ENCODE measurements at places on chromosomes 5 and 9.
A peak's percentile ranks its signal among the peaks of the same experiment; 100 is the strongest.

- DNase-seq: no peak
These were observed 5.9 kb downstream of the FCN2 start for GRCh38 chr9:134886413-134886913.

- DNase-seq: no peak
These were observed 4.5 kb downstream of the LMX1B start for GRCh38 chr9:126618190-126618584.

DNA sequence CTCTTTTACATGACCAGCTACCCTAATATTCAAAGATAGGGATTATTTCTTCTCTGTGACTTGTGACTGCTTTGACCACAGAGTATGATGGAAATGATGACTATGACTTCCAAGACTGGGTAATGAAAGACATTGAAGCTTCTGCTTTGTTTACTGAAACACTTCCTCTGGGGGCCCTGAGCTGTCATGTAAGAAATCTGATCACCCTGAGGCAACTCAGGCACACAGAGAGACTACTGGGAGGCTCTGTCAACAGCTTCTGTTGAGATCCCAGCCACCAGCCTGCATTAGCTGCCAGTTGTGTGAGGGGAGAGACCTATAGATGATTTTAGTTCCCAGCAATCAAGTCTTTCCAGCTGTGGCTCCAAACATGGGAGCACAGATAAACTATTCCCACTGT is 76.5 kb downstream of the KCTD16 start:
- no peak for DNase-seq

DNA sequence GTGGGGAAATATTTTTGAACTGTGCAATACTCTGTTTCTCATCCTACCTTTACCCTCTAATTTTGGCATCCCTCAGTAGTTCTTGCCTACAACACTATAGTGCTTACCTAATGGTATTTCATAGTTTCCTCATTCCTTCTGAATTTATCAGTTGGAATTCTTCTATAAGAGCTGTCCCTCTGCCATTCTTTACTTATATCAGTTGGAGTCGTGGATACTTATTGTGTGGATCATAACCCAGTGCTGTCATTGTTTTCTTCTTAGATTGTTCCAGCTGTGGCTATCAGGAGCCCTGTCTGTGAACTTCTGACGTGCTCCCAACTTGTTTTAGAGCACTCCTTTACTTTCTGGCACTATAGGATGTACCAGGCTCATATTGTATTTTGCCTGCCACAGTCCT is 146.1 kb upstream of the OTULINL start:
- no peak for DNase-seq

- no peak for DNase-seq
These were observed 2.4 kb downstream of the LCN12 start for GRCh38 chr9:136954270-136955083.

DNA sequence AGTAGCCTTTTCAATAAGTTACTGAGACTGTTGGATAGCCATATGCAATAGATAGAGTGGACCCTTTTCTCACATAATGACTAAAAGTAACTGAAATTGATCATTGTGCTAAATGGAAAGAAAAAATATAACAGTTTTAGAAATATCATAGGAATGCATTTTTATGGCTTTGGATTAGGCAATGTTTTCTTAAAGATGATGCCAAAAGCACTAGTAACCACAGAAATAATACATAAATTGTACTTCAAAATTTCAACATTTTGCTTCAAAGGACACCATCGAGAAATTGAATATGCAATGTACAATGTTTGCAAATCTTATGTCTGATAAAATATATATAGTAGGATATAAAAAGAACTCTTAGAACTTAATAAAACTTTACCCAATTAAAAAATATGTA is 1267.5 kb upstream of the CDH9 start:
- DNase-seq: no peak

GRCh38 chr5:115522832-115523403 is 21.7 kb downstream of the FEM1C start:
- DNase-seq: no peak

DNA sequence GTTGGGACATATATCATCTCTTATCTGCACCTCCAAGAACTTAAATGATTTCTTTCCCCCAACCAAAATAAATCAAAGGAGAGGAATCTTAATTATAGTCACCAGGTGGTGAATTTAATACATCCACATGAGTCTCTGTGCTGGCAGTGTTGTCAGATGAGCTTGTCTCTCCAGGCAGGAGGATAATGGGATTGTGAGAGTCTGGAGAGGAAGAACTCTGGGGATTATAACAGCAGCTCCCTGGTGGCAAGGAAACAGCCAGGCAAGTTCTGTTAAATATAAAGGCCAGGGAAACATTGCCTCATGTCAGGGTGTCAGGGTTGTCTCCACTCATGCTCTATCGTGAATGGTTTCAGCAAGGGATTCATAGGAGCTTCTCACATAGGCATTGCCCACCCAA is 80.8 kb downstream of the TLR4 start:
- DNase-seq: no peak

- no peak for DNase-seq
These were observed 54.1 kb upstream of the CEMIP2 start for GRCh38 chr9:71822456-71822855.

DNA sequence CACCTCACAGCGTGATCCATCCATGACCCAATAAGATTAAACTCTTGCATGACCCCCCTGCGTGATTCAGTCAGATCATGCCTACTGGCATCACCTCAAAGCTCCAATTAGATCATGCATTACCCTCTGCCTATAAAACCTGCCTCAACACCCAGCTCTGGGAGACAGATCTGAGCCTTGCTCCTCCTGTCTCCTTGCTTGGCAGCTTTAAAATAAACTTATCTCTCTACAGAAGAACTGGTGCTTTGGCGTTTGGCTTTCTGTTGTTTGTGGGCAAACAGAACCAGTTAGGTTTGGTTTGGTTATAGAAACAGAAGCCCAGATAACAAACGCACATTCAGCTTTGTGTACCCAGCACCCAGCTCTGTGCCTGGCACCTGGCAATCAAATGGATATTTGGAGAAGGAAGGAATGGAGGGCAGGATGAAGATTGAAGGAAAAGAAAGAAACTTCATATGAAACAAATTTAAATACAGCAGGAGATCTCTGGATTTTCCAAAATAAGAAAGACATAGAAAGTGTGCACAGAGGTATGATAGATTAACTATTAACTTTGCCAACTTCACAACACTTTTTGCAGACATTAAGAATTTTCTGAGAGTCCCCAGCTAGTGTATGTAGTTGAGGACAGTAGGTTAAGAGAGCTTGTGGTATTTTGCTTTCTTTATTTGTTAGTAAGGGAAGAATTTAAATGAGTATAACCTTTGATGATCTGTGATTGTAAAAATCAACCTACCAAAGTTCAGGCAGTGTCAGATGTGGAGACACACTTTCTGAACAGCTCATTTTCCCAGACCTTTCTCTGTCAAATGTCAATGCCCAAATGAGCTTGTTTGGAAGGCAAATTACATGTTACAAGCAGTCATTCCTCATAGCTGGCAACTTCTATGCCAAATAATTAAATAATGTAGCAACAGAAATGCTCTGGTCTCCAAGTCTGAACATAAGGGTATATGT is 102.1 kb upstream of the ASTN2 start:
- no peak for DNase-seq

DNA sequence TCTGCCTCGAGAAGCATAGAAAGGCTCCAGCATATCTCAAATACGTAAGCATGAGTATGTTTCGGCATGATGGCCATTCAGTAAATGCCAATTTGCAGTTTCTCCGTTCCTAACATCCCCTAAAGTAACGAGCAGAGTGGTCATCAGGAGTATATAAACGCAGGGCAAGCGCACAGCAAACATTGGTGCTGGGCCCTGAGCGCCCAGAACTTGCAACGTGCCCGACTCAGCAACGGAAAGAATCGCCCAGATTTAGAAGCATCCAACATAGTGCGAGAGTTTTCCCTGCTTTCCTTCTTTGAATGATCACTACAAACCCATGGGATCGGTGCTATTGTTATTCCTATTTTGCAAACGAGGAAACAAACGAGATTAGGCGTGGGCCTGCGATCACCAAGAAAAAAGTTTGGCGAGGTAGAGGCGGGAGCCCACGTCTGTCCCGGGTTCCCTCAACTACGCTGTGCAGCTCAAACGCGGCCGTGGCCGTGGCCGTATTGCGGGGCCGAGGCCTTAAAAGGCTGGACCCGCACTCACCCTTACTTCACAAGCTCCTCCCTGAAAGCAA is 505 bp downstream of the RPS14 start:
- no peak for DNase-seq

DNA sequence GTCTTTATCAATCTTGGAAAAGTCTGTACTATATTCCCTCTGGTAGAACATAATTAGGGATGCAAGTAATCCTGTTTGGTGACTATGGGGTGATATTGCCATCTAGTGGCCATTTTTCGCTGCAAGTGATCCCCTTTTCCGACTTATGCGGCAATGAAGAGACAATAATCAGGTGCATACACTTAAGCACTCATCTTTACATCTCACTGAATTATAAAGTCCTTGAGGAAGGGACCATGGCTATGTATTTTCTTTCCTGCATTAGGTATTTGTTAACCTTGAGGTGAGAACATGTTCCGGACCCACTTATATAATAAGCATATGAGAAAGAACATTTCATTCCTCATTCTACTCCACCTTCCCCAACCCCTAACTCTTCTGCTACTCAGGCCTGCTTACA is 19.6 kb upstream of the LIX1 start:
- DNase-seq: peak; percentile 51

GRCh38 chr5:124996764-124997077 is 250.3 kb upstream of the ZNF608 start:
- DNase-seq: no peak

GRCh38 chr9:111154081-111154562 is 115.9 kb upstream of the LPAR1 start:
- no peak for DNase-seq

DNA sequence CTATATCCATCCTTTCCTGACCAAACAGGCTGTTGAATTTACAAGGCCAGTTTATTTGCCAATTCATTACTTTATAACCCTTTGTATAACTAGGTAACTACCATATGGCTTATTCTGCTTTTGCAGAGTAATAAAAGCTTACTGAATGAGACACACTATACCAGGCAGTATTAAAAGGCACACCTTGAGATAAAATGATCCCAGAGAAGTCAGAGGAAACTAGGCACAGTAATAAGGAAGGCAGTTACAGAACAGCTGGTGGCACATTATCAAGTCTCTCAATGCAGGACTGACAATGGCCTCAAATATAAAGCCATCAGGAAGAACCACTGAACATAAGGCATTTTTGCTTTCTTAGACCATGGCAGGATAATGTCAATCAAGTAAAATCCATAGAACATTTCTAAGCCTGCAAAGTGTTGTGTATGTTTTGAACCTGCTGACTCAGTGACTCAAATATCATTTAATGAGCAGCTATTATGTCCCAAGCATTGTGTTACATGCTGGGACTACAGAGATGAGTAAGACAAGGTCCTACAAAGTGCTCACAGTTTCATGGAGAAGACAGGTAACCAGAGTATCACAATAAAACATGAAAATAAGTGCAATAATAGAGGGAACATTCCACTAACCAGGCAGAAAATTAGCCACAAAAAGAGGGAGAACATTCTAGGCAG is 52.5 kb downstream of the OXCT1 start:
- no peak for DNase-seq

DNA sequence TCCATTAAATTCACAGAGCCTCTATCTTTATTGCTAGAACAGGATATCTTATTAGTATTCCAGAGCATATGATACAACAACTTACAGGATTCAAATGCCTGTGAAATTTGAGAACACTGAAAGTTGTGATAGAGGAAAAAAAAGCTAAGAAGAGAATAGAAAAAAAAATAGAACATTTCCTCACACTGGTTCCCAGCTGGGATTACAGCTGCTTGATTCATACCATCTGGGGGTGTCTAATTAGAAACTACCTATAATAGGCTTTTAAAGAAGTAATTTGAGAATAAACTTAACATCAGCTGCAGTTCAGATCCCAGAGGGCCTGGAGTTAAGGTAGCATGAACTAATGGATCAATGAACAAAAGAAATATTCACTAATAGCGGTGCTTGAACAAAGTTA is 922.0 kb downstream of the CDH12 start:
- DNase-seq: no peak

- no peak for DNase-seq
These were observed 48.0 kb downstream of the HAPLN1 start for GRCh38 chr5:83672646-83673045.

DNA sequence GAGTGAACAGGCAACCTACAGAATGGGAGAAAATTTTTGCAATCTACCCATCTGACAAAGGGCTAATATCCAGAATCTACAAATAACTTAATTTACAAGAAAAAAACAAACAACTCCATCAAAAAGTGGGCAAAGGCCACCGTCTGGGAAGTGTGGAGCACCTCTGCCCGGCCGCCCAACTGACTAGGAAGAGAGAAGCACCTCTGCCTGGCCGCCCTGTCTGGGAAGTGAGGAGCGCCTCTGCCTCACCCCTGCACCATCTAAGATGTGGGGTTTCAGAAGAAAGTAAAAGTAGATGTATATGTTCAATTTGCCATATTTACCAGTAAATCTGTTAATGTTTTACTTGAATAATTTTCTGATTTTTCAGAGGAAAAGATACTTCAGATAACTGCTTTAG is 108.1 kb upstream of the TMEM161B start:
- no peak for DNase-seq

DNA sequence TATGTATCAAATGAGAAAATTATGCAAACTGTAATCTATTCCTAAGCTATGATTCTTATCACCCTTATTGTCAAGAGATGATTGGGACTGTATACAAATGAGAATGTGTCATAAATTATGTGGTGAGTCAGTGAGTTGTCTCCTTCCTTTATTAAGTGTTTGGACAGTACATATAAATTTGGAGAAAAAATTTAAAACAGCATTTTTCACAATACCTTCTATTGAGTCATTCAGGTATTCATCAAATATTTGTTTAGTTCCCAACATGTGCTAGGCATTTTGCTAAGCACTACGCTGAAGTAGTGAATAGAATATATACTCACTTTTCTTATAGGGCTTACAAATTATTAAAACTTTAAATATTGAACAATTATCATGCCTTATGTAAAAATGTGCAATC is 36.3 kb upstream of the PTPRD start:
- no peak for DNase-seq

DNA sequence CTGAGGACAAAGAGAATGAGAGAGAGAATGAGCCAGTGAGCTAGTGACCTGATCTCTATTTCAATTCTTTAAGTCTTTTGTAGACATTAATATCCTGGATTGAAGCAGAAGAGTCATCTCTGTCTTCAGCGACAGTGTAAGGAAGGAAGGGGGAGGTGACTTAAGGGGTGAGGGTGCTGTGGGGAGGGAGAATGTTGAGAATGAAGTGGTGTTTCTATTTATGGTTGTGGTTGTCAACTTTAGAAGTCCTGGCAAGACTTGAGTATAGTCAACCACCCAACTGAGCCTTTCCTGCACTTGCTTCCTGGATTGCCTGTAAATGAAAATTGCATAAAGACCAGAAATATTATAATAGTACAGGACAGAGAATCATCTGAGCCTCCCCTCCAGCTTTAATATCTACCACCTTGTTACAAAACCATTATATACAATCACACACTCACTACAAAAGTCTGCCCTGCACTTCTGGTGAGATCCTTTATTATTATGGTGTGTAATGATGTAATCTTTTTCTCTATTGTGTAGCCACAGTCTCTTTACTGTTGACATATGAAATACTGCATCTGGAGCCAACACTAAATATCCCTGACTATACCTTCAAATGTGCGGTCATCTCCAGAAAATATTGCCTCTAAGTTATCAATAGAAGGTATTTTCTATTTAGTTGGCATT is 91.7 kb downstream of the NTRK2 start:
- DNase-seq: no peak

All from stimulated activated naive CD8-positive, alpha-beta T cell treated with anti-CD3 and anti-CD28 coated beads, Interleukin-15, Interleukin-2, amounts not matched to agents 100 U/mL and 50 U/mL, for 24 hours (primary cell).